Panc1 (cell line): ENCODE measurements at places on chromosomes 11 and 22.

GRCh38 chr11:104798789-104799188 is 99.5 kb downstream of the CASP12 start:
- no peak for DNase-seq

- no peak for DNase-seq
These were observed 87.4 kb upstream of the ARHGAP32 start for GRCh38 chr11:129279326-129280026.

DNA sequence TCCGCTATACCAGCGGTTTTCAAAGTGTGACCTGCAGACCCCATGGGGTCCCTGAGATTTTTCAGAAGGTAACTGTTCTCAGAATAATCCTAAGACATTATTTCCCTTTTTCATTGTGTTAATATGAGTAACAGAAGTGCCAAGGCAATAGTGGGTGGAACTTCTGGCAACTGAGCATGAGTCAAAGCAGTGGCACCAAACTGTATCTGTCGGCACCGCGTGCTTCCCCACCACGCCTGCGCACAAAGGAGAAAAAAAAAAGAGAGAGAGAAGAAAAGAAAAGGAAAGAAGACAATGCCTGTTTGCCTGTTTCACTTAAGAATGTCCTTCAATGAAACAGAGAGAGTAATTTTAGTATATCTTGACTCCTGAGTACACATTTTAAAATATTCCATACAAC is 679.9 kb downstream of the OPCML start:
- no peak for DNase-seq

DNA sequence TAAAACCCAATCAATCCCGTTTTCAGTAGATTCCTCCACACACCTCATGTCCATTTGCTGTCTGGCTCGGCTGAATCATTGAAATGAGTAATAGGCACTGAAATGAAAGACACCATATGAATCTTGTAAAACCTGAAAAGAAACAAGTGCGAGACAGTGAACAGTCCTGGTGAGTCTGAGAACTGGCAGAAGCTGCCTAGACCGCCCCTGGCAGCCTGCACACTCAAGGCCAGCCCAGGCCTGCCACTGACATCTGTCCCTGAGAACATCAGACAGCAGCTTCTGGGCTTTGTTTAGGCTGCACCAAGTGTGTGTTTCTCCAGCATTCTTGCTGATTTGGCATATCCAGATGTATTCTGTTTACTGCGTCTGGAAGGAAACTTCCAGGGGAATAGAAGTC is 44.8 kb downstream of the ENDOD1 start:
- no peak for DNase-seq

GRCh38 chr11:73314117-73314961 is 6.3 kb downstream of the ARHGEF17 start:
- no peak for DNase-seq

DNA sequence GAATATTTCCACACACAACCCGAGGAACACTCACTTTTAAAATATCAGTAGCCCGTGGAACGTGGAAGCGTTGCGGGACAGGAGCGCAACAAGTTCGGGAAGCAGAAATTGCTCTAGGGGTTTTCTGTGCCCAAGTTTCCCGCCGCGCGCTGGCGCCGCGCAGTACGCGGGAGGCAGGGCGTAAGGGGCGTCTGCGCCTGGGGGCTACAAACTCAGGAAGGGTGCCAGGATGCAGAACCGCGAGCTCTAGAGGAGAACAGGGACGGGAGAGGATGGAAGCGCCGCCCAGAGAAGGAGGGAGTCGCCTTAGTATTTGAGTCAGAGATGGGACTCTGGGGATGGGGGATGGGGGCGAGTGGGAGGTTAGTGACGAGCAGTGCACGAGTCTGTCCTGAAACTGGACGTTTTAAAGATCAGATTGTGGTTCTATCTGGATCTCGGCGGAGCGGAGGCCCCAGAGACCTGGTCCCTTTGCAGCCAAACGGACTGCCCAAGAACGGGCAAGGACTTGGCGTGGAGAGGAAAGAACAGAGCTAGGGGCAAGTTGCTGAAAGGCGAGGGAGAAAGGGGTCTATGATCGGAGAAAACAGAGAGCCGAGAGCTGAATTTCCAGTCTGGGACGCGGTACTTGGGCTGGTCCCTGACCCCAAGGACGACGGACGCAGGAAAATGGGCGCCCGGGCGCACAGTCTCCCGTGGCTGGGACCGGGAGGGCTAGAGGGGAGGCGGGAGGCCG is 4.7 kb downstream of the BSX start:
- no peak for DNase-seq

DNA sequence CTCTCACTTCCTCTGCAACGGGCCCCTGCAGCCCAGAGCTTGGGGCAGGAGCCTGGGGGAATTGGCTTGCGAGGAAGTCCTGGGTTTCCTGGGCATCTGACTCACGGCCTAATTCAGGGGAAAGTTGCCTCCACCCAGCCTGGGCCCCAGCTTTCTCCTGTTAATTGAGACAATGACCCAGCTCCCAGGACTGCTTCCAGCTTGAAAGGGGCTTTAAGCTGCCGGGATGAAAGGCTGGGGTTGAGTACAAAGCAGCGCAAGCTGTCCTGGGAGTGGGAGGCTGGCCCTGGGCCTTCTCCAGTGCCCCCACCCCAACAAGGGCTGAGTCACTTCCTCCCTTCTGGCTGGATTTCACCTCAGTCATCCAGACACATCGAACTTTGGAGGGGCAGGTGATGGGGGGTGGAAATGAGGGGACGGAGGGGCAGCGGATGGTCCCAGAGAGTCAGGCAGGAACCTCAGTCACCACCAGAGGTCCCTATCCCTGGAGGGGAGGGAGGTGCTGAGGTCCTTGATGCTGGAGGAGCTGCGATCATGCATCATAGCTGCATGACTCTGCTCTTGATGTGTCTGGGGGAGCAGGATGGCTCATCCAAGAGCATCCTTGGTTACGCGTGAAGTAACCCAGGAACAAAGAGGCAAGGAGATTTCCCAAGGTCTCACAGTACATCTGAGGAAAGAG is 30.1 kb upstream of the OAF start:
- DNase-seq = no peak

DNA sequence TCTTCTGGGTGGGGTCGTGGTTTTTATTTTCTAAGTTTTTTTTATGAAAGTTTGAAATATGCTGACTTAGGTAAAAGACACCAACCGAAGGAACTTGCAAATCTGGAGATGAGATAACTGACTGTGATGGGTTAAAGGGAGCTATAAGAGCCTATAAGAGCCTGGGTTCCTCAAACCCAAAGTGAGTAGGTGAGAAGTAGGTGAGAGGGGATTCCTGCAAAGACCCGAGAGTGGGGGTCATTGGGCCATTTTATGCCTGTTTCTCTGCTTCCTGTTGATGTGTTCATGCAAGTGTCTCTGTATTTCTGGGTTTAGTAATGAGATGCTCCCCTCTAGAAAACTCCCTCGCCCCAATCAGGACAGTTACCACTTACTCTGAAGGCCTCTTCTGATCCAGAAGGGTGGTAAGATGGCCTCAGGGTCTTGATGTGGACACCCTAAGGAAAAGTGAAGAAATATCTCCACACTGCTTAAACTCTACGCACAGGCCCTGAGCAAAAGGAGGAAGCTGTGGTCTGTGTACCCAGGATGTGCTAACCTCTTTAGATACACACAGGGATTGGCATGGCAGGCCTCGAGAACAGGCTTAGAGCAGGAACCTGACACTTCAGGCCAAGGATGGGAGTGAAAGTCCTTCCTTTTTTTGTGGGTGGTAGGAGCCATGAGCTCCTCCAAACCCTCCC is 1.8 kb downstream of the FLI1 start:
- no peak for DNase-seq

- no peak for DNase-seq
These were observed 547 bp downstream of the PARVG start for GRCh38 chr22:44181033-44181911.

DNA sequence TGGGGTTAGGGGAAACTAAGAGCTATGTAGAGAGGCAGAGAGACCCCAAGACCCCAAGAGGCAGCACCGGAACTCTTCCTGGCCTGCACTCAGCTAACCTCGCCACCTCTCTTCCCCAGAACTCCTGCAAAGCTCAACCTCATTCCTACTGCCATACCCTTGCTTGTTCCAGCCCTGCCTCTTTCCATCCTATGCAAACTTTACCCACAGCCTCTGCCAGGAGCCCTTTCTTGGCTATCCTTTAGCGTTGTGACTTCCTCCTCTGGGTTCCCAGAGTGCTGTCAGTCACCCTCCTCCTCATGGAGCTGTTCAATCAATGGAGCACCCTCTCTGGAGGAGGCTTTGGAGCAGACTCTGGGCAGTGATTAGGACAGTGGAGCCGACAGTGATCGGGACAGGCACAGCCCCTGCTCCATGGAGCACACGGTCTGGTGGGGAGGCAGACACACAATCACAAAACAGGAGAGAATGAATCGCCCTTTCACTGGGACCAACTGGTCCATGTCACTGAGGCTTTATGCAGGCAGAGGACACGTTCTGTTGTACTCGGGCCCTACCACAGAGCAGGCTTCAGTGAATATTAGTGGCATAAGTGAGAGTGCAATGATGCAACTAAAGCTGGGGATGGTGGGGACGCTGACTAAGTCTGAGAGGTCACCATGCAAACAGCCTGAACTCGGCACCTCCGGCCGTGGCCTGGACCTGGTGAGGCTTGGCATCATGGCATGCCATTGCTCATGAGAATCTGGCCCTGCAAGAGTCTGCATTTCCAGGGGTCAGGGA is 24.6 kb upstream of the P2RY2 start:
- DNase-seq = no peak

DNA sequence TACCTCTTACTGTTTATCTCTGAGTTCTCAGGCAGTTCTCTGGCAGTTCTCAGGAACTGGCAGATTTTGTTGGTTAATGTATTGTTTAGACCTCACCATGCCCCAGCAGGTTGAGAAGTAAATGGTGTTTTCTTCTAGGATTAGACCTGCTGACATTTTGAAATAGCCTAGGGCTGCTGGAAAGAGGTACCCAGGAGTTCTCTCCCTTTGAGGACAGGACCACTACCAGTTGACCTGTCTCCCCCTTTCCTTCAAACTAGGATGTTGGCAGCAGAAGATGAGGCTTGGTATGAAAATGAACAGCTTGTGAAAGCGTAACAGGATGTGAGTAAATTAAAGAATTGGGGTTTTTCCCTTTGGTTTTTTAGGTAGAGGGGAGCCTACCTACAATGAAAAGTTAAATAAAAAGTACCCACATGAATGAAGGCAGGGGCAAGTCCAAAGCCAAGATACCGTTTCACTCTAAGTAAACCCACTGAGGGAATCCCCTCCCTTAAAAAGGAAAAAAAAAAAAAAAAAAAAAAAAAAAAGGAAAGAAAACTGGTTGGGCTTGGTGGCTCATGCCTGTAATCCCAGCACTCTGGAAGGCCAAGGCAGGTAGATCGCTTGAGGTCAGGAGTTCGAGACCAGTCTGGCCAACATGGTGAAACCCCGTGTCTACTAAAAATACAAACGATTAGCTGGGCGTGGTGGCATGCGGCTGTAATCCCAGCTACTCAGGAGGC is 96.2 kb downstream of the PDHX start:
- no peak for DNase-seq

DNA sequence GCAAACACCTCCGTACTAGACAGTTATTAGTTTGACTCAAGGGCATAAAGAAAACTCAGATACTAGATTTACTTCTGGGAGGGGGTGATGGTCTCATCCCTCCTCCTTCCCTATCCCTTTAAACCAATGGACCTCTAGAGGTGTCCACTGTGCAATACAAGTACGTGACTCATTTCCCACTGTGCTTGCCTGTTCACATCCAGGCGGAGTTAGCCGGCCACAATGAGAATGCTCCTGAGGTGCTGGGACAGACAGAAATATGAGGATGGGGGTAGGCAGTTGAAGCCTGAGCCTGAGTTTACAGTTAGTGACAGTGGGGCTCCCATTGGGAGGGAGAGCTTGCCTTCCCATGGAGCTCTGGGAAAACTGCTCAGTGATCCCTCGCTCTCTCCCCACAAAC is 8.4 kb upstream of the PMM1 start:
- no peak for DNase-seq

GRCh38 chr11:83011333-83012167 is 60.1 kb downstream of the RAB30 start:
- no peak for DNase-seq

- no peak for DNase-seq
These were observed 19.4 kb upstream of the CCDC179 start for GRCh38 chr11:22879630-22880029.
